Activated CD8-positive, alpha-beta T cell treated with anti-CD3 and anti-CD28 coated beads, Interleukin-2, amount 10 ng/mL, durations not matched to agents 7 days and 5 days (primary cell): ENCODE measurements at places on chromosomes 1 and 21. TPM values are rescaled to one million over a fixed set of nuclear protein-coding genes. Genes with fewer than 3 reads are reported as not detected.

The OR2G2 gene
- not detected for total RNA-seq

The ASCL5 gene
- total RNA-seq: not detected

The HSD3B1 gene
- total RNA-seq: not detected

The PYGO2 gene
- 40.2 TPM for total RNA-seq

DNA sequence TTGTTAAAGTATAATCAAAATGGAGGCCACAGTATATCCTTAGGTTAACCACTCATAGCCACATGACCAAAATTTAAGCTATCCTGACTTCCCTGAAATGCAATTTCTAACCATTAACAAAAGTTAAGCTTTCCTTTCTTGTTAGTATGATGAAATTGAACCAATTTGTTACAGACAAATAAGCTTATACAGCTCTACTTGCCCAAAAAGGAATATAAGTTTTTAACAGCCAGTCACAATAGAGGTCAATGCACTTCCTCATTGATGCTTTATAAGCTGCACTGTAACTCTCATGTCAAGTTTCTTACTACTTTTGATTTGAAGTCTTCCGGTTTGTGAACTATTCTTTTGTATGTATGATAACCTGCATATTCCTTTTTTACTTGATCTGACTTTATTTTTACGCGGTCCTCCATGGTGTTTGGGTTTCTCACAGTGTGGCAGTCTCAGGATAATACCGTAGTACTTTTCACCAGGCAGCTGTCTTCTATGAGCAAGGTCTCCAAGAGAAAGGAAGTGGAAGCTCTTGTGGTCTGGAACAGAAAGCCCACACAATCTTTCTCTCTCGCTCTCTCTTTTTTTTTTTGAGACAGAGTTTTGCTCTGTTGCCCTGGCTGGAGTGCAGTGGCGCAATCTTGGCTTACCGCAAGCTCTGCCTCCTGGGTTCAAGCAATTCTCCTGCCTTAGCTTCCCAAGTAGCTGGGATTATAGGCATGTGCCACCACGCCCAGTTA lies 331.6 kb downstream of the SRGAP2C start:
- peak; percentile 71 for DNase-seq

DNA sequence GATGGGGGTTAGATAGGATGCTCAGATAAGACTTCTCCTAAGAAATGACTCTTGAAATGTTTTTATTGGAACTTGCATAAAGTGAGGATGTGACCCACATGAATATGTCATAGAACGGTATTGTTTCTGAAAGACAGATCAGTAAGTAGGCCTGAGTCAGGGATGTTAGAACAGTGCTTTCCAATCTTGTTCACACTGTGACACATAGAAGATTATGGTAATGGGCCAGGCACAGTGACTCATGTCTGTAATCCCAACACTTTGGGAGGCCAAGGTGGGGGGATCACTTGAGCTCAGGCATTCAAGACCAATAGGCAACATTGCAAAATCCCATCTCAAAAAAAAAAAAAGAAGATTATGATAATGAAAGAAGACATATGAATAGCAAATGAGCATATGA lies 32.9 kb downstream of the FMO4 start:
- DNase-seq: no peak

- no peak for DNase-seq
These were observed 68.2 kb downstream of the RNF187 start for GRCh38 chr1:228555074-228555994.

DNA sequence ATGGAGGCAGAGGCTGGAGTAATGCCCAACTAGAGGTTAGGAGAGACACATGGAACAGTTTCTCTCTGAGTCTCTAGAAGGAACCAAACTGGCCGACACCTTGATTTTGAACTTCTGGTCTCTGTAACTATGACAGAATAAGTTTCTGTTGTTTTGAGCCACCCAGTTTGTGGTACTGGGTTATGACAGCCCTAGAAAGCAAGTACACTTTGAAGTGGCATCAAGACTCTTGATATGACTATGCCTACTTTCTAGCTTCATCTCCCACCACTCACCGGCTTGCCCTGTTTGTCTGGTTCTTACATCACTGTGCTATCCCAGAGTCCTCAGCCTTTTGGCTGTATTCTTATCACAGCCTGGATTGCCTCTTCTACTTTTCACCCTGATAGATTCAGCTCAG lies 230.3 kb upstream of the USP24 start:
- DNase-seq: no peak

- DNase-seq: no peak
These were observed 12.2 kb downstream of the ADAMTS5 start for GRCh38 chr21:26954662-26955121.

DNA sequence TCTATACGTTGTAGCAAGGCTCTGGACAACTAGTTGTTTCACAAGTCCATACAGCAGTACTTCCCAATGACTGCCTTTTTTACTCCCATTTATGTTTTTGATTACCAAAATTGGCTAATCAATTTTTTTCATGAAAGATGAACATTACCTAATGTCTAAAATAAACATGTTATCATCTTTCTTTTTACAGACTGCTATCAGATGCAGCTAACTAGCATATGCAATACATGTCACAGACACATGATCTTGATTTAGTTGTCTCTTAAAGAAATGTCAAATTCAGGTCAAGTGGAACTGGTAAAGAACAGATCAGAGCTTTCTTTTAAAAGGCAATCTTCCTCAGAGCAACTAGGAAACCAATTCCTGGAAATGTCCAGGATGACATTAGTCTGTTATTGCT lies 630 bp upstream of the DBT start:
- no peak for DNase-seq
